ENCODE measurements at places on chromosomes 5 and 9.

DNA sequence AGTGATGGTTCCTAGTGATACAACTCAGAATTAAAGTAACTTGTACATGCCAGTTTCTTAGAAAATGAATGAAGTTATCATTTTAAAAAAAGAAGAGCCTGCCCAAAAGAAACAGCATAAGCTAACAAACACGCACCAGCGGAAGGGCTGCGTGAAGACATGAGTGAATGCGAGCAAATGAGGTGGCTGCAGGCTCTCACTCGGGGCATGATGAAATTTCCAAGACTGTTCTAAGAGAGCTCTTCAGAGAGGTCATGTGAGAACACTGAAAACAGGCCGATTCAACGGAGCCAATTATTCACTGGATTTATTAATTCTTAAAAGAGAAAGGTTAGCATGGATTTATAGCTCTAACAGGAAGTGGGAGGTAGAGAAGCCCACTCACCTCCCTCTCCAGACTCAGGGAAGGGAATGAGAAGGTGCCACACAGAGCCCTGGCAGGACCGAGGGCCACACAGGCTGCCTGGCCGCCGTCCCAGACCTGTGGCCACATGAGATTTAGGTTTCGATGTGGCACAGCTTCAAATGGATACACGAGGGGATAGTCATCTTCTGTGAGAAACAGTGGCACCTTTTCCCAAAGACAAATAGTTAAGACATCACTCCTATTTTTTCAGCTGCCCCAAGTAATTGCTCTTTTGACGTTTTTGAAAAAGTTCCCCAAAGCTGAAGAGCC, 55.5 kb downstream of the HABP4 start:
- no peak for DNase-seq

DNA sequence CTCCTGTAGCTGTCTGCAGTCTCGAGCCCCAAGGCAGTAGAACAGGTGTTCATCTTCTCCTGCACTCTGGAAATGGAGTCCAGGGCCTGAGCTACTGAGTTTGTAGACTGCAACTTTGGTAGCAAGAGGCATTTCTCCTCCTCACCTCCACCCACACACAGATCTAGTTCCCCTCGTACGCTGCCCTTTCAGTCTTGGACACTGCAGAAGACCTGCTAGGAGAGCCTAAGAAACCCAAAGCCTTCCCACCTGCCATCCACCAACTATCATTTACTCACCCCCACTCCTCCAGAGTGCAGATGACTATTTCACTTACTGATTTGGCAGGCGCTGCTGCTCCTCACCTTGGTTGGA, 59.0 kb downstream of the KCNIP1 start:
- DNase-seq, result no peak

- no peak for DNase-seq
Observed at GRCh38 chr5:112065781-112066180, 308.8 kb upstream of the NREP start.

GRCh38 chr9:111839387-111839786, 44.6 kb upstream of the SHOC1 start:
- no peak for DNase-seq

Data from stimulated activated CD4-positive, alpha-beta T cell treated with anti-CD3 and anti-CD28 coated beads, Interleukin-2, amount 100 ng/mL, for 4 hours (primary cell).